D721Med (cell line): ENCODE measurements at places on chromosomes 1 and 21.

GRCh38 chr21:38249696-38250278, 7.0 kb upstream of the KCNJ15 start:
- DNase-seq: no peak

GRCh38 chr1:218166268-218166945, 118.7 kb upstream of the RRP15 start:
- no peak for DNase-seq

GRCh38 chr1:32091591-32091990, 16.3 kb upstream of the KPNA6 start:
- no peak for DNase-seq

GRCh38 chr21:39184050-39184980, 1.1 kb upstream of the PSMG1 start:
- no peak for DNase-seq

GRCh38 chr1:44103270-44104131, 15.1 kb upstream of the KLF17 start:
- no peak for DNase-seq

DNA sequence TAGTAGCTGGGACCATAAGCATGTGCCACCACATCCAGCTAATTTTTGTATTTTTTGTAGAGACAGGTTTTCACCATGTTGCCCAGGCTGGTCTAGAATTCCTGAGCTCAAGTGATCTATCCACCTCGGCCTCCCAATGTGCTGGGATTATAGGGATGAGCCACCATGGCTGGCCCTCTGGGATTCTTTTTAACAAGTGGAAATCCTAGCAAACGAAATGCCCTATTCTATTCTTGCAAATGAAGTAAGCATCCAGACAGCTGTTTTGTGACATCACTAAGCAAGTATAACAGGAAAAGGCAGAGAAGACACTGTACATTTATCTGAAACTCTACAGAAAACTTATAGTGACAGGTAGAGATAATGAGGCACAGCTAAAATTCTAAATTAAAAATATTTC, 86.4 kb downstream of the DDAH1 start:
- DNase-seq: no peak

- DNase-seq: no peak
These were observed at the start of gene TSHB for GRCh38 chr1:115029526-115029925. TSHB (plus strand) TSS chr1:115029826; CDS start chr1:115033363, 3,537 bp downstream.

DNA sequence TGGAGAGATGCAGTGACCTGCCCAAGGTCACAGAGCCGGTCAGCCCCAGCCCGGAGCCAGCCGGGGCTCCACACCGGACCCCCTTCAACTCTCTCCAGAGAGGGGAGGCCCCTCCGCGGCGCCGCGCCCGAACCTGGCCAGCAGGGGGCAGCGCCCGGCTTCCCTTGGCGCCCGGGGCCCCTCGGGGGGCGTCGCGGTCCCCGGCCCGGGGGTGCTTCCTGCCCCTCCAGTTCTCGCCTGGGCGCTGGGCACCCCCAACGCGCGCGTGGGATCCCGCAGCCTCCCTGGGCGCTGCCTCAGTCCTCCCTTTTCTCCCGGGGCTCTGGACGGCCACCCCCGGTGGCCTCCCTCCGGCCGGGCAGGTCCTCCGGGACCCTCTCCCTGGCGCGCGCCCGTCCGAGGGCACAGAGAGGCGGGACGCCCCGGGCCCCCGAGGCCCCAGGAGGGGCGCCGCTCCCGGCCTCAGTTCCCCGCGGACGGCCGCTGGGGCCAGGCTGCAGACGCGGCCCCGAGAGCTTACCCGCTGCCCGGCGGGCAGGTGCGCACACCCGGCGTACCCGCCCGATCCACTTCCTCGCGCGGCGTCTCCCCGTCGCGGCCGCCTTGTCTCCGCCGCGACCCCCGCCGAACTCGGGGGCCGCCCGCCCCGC, 406 bp downstream of the HTR1D start:
- no peak for DNase-seq

- no peak for DNase-seq
These were observed 6.3 kb upstream of the CTTNBP2NL start for GRCh38 chr1:112389689-112390088.
